ENCODE measurements at places on chromosomes 12 and 14.

GRCh38 chr12:69966409-69966808, 141.4 kb downstream of the MYRFL start:
- peak; percentile 40 for DNase-seq

DNA sequence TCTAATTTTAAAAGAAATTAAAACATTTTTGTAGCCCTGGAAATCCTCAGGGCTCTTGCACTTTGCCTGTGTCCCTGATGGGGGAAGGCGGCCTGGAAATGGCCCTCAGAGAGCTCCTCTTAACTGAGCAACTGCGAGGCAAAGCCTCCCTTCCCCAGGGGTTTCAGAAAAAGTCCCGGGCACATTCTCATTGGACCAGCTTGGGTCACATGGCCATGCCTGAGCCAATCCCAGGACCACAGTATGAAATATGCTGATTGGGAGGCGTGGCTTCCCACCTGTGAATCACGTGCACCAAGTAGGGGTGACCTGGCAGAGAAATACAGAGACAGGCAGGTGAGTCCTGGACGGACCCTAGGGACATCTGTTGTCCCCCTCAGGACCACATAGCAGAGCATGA, 90.4 kb upstream of the SFSWAP start:
- no peak for DNase-seq

DNA sequence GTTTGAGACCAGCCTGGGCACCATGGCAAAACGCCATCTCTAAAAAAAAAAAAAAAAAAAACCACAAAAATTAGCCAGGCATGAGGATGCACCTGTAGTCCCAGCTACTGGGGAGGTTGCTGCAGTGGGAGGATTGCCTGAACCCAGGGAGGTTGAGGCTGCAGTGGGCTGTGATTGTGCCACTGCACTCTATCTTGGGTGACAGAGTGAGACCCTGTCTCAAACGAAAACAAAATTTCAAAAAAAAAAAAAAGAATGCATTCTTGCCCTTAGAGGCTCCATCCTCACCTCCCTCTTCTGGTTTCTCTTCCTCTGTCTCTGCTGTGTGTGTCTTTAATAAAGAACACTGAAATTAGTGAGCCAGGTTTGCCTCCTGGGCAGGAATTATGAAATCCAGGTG, 107.8 kb downstream of the VCPKMT start:
- no peak for DNase-seq

DNA sequence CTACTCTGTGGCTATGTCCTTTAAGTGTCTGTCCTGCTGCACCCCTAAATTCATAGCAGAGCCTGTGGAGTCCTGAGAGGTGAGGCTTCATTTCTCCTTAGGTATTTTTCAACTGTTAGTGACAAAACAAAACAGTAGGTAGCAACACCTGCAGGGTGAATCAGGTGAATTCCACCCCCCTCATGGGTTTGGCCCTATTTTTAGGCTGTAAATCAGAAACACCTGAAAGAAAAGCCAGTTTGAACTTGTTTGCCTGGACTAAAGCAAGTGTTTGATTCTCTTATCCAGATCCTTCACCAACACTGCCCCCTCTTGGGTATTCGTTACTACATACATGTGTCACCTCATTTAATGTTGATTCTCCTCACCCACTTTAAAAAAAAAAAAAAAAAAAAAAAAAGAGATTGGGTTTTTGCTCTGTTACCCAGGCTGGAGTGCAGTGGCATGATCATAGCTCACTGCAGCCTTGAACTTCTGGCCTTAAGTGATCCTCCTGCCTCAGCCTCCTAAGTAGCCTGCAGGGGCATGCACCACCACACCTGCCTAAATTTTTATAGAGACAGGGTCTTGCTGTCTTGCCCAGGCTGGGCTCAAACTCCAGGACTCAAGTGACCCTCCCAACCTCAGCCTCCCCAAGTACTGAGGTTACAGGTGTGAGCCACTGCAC, 10.3 kb downstream of the TBPL2 start:
- DNase-seq = no peak

DNA sequence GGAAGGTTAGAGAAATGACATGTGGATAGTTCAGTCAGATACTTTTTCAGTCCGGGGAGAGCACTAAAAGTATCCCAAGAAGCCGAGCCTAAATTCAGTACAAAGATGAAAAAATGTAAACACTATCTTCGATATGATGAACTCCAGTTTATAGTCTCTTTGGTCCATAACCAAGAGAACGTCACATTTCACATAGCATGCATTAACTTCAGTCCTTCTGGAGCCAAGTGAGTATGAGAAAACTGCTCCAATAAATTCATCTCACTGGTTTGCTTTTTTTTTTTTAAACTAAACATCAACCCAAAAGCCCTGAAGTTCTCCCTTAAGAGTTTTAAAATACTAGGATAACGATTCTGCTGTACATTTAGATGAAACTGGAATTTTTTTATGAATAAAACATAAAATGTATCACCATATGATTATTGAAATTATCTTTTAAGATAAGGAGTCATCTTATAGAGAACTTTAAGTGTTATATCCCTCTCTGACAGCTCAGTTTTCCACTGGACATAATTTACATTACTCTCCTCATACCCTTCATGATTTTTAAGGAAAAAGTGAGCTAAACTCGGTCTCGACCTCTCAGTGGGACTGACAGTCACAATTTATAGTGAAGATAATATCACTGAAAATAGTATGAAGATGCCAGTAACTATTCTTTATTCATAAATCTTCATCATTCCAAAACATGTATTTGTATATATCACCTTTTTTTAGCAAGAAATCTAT, 841.5 kb upstream of the FLRT2 start:
- DNase-seq = no peak

GRCh38 chr14:24925771-24926374, 124.1 kb downstream of the STXBP6 start:
- DNase-seq = no peak

- DNase-seq = no peak
These were observed 307.8 kb downstream of the NOVA1 start for GRCh38 chr14:26289891-26290486.

GRCh38 chr14:78498062-78498595, 328.0 kb downstream of the NRXN3 start:
- no peak for DNase-seq

- no peak for DNase-seq
These were observed at the start of gene RDH5 for GRCh38 chr12:55720071-55720564. Gene RDH5, plus strand, starts transcription at chr12:55720393. Its CDS starts 792 bp downstream, at chr12:55721185.
